ENCODE measurements at places on chromosomes 7 and 10.

DNA sequence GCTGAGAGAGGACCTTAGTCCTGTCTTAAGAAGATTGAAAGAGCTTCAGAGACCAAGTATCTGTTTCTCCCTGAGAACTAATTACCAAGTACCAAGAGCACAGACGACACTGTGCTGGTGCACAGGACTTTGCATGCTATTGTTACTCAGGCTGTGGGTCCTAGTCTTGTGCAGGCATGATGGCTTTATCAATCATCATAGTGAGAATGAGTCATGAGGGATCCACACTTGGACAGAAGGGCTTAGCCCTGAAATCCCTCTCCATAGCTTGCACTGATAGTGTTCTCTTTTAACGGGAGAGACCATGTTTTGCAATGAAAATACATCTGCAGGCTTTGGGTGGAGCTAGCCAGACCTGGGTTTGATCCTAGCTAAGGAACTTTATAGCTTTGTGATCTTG, 93.3 kb downstream of the SORCS3 start:
- no peak for DNase-seq

GRCh38 chr10:91159254-91159783, 61.1 kb upstream of the PCGF5 start:
- no peak for DNase-seq

DNA sequence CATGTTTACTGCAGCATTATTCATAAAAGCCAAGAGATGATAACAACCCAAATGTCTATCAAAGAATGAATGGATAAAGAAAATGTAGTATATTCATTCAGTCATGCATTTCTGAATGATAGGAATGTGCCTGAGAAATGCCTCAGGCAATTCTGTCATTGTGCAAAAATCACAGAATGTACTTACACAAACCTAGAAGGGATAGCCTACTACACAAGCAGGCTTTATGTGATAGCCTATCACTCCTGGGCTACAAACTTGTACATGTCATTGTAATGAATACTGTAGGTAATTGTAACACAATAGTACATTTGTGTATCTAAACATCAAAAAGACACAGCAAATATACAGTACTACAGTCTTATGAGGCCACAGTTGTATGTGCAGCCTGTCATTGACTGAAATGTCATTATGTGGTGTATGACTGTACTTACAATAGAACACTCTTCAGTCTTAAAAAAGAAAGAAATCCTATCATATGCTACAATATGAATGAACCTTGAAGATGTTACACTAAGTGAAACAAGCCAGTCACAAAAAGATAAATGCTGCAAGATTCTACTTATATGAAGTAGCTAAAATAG, 141.8 kb upstream of the GPR22 start:
- no peak for DNase-seq

- DNase-seq, result no peak
These were observed 702.4 kb upstream of the FZD8 start for GRCh38 chr10:36344240-36345174.

- DNase-seq, result no peak
These were observed at the start of gene SH2D4B for GRCh38 chr10:80537736-80538480. SH2D4B (plus strand) TSS chr10:80537902; CDS start chr10:80538332, 430 bp downstream.

GRCh38 chr10:30437031-30437841, 3.3 kb downstream of the MAP3K8 start:
- peak; percentile 66 for DNase-seq

DNA sequence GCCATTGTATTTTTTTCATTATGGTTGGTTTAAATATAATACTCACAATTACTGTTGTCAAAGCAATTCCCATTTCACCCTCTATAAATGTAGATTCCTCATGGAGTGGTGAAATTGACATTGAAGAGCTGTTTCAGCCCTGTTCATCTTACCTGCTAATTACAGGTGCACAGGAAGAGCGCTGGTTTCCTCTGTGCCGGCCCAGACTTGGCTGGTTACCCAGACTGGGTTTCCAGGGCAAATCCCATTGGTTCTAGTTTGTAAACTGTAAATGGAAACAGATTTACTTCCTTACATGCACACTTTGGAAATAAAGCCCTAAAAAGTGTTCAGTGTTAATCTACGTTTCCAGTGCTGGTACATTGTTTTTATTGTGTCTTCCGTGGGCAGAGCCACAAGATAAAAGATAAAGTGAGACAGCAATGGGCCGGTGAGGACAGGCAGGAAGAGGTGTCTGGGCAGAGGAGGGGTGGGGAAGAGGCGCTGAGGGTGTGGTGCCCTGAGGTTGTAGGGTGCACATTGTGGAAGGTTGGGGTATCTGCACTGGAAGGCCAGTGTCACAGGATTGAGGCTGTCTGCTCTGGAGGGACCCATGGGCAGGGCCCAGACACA, 71.6 kb upstream of the ZPBP start:
- no peak for DNase-seq

DNA sequence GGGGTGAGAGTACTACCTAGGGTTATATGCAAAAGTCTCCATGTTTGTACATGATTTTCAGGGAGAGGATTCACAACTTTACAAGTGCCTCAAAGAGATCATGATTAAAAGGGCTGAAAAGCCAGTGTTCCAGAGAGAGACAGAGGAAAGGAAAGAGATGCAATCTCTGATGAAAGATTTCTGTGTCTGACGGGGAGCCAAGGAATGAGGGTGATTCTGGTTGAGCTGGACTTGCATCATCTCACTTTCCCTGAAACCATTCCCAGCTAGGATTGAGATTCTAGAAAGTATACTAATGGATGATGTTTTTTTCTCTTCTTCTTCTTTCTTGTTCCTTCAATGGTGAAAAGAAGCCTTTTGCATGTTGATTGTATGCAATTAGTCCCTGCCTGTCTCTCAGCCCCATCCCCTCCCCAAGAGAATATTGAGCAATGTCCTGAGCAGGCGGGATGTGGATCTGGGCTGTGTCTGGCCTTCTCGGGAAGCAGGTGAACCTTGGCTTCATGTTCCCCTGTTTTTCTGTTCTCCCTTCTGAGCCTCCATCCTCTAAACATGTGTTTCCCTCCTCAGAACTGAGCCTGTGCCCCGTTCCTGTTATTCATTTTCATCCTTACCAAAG, 186.1 kb downstream of the ZNF365 start:
- no peak for DNase-seq

GRCh38 chr10:132554991-132555647, 17.5 kb downstream of the INPP5A start:
- DNase-seq, result peak; percentile 80

DNA sequence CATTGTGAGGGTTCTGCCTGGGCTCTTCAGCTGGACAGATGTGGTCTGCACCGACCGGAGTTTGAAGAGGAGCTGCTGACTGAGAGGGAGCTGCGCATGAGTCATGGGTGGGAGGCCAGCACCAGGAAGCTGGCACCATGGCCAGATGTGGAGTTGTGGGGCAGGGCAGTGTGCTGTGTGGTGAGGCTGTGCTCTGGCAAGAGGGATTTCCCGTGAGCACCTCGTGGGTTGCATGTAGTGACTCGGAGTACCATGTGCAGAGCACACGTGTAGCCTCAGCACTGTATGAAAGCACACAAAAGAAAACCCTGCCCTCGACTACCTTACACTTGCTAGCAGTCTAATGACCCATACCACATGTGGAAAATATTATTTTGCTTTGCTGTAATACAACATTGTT, 103.4 kb downstream of the WNT2 start:
- DNase-seq, result peak; percentile 8

GRCh38 chr7:45691155-45691656, 117.0 kb downstream of the ADCY1 start:
- DNase-seq, result no peak

DNA sequence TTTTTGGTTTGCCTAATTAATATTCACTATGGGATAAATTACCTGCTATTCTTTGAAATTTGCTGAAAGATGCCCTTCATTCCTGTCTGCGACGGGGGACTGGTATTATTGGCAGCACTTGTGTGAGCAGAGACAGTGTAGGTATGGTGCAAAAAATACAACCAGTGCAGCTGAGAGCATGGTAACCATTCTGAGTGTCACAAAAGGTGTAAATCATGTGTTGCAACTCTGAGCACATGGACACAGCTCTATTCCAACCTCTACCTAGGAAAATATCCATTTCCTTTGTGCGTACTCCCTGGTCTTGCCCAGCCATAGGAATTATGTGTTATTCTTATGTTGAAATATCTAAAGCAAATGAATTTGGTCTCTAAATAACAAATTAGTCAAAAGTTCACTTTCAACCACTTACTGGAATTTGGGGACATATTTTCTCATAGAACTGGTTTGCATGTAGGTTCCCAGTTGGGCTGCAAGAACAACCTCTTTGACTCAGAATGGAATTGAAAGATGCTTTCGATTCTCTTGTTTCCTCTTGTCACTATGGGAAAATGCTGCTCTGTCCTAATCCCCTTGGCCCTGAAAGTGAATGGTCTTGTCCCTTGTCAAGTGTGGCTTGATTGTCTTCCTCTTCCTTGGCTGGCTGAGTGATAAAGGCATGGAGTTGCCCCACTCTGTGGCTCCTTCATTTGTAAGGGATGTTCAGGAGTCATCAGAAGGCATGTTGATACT, 57.0 kb downstream of the CELF2 start:
- DNase-seq, result no peak

GRCh38 chr10:88386821-88387773, 196.0 kb downstream of the RNLS start:
- DNase-seq, result no peak

- no peak for DNase-seq
These were observed 14.2 kb upstream of the FRMPD2 start for GRCh38 chr10:48288661-48289060.

DNA sequence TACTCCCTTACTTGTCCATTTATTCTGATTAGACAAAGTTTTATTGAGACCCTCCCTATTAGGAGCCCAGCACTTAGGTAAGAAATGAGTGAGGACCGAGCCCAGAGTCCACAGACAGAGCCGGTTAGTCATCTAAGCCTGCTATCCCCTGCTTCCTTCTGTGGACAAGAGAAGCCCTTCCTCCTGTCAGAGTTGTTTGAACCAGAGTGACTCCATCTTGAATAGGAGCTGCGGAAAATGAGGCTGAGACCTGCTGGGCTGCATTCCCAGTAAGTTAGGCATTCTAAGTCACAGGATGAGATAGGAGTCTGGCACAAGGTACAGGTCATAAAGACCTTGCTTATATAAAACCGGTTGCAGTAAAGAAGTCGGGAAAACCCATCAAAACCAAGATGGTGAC, 109.1 kb downstream of the CPXM2 start:
- DNase-seq, result no peak

DNA sequence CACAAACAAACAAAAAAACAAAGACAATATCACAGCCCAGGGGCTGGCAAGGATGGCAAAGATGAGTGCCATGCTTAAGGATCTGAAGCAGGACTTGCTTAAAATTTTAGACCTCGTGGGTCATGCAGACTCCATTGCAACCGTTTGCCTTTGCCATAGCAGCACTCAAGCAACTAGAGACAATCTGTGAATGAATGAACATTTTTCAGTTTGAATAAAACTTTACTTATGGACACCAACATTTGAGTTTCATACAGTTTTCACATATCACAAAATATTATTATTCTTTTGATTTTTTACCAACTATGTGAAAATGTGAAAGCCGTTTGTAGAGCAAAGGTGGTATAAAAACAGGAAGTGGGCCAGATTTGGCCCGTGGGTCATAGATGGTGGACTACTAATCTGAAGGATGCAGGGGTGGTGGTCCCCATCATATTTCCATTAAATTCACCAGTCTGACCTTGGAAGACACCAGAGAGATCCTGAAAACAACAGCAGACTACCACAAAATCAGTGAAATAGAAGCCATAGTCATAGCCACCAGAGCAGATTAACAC, 8.3 kb upstream of the RBM17 start:
- no peak for DNase-seq

- DNase-seq, result peak; percentile 65
These were observed 10.3 kb upstream of the STK17A start for GRCh38 chr7:43572516-43573049.
